Activated CD8-positive, alpha-beta memory T cell treated with anti-CD3 and anti-CD28 coated beads, Interleukin-2, amount 10 ng/mL, durations not matched to agents 7 days and 5 days (primary cell): ENCODE measurements at places on chromosomes 7 and 10. TPM values are rescaled to one million over a fixed set of nuclear protein-coding genes. Genes with fewer than 3 reads are reported as not detected.

DNA sequence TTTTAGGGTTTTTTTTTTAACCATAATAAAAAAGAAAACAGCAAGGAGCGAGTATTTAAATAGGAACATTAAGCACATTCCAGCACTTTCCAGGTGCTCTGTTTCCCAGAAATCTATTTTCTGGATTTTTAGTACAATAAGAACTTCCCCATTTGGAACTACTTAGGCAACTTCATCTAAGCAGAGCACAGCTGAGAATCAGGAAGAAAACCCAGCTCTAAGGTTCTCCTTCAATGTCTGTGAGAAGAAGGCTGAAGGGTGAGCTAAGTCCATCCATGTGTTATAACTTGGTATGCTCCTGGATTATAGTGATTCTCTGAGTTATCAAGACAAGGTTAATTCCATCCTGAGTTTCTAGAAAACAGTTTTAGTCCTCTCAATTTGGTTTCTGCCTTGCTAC lies 181.9 kb downstream of the CYP26A1 start:
- no peak for DNase-seq

Gene CABCOCO1
- not detected for total RNA-seq

DNA sequence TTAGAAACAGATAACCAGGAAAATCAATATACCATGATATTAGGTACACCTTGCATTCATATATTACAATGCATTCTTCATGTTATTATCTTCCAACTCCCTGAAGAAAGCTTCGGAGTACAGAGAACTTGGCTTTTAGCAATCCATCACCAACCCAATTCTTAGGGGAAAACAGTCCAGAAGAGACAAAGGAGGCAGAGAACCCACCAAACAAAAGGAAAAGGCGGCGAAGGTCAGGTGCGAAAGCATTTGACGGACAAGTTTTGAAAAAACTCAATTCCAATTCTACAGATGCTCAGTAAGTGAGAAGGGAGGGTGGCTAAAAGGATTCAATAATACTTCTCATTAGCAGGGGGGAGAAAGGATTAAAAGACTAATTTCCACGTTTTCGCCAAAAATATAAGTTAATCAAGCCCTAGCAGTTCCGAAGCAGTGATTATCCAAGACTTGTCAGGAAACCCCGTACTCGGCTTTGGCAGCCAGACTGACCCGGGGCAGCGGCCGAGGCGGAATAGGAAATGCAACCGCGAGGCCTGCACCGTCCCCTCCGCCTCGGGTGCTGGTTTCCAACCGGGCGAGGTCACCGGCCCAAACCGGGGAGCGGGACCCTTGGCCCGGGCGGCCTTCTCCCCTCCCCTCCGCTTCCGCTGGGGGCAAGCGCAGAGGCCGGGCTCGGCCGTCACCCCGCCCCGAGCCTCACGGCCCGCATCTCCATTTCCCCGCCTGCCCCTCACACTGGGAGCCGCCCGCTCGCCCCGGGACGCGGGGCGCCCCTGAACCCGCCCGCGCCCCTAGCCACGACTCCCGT lies 747 bp downstream of the GDI2 start:
- DNase-seq, result peak; percentile 66

DNA sequence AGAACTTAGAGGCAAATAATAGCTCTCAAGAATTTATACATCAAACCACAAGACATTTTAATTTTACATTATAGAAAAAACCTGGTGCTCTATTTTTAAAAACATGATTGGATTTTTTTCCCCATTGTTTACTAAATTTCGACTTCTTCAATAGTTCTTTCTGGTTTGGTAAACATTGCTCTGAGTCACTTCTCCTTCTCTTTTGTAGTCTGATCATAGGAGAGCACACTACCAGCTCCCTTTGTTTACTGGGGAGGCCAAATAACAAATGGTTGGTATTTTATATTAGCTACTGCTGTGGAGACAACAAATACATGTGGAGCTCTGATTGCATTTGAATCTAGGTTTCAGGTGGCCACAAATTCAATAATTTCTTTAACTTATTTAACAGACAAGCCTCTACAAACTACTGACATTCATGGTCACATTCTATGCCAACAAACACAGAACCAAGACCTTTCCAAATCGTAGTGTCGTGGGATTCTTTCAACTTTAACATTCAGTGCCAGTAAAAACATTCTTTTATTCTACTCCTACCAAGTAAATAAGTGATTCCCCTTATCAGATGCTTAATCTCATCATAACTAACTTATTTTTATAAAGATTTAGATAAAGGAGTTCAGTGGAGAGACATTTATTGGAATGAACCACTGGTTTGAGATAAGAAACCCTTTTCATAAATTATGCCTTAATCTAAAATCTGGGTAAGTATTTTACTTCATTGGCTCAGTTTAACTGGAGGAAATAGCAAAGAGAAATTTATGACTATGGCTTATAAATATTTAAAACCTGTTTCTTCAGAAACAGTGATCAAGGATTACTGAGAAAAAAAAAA lies 17.7 kb upstream of the FXYD4 start:
- DNase-seq, result no peak

Gene C10orf53
- not detected for total RNA-seq

GRCh38 chr7:116280803-116281202 lies 70.5 kb downstream of the TES start:
- DNase-seq, result no peak
